ENCODE measurements at places on chromosomes 7 and 10.
A peak's percentile ranks its signal among the peaks of the same experiment; 100 is the strongest.

GRCh38 chr7:35681231-35682029, 13.5 kb downstream of the HERPUD2 start:
- DNase-seq, result no peak

DNA sequence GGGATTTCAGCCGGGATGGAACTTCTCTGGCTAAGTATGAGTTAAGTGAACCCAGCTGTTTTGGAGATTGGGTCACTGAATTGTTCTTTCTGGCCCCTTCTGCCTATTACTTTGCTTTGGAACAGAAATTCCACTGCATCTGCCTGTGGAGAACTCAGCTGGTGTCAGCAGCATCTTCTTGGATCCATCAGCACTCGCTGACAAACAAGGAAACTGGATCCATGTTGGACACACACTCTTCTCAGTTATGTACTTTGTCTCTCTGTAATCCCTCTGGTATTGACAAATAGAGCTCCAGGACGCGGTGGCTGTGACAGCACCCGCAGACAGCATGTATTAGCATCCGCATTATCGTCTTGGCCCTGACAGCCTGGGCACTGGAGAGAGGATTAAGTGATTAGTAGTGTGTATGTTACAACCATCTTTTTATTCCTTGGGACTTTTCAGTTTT, 73.0 kb upstream of the BMPER start:
- DNase-seq, result no peak

DNA sequence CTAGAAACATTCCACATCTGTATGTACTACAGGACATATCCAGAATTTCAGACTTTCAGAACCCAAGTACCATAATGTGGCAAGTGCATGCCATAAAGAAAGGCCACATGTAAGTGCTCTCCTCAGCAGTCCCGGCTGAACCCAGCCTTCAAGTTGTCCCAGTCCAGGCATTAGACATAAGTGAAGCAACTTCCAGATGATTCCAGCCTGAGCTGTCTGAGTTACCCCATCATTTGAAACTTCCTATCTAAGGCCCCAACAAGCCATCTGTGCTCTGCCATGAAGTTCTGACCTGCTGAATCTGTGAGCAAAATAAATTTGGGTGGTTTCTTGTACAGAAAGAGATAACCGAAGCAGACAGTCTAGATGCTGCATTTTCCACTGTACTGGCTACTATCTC, 218.8 kb downstream of the IPMK start:
- no peak for DNase-seq

- no peak for DNase-seq
Observed at GRCh38 chr7:23467806-23468525, 2.3 kb downstream of the IGF2BP3 start.

DNA sequence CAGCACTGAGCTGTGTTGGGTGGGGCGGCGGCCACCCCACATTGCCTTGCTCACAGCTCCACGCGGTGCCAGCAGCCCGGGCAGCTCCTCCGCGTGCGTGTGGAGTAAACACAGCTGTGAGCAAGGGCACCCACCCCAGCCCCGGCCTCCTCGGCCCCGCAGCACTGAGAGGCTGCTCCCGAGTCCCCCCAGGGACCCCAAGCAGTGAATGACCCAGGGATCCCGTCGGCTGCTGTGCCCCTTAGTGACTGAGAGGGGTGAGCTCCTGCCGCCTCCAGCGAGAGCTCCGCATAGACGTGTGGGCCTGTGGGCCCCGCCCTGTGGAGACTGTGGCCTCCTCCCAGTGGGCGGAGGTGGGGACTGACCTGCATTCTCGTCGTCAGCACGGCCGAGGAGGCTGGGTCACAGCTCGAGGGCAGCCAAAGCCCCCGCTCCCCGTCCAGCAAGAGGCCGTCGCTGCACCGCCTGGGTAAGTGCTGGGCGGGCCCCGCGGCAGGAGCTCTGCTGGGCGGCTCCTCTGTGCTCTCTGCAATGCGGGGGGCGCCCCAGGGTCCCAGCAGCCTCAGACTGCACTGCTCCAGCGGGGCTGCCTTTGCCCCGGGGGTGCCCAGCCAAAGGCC, 29.9 kb upstream of the UTF1 start:
- no peak for DNase-seq

DNA sequence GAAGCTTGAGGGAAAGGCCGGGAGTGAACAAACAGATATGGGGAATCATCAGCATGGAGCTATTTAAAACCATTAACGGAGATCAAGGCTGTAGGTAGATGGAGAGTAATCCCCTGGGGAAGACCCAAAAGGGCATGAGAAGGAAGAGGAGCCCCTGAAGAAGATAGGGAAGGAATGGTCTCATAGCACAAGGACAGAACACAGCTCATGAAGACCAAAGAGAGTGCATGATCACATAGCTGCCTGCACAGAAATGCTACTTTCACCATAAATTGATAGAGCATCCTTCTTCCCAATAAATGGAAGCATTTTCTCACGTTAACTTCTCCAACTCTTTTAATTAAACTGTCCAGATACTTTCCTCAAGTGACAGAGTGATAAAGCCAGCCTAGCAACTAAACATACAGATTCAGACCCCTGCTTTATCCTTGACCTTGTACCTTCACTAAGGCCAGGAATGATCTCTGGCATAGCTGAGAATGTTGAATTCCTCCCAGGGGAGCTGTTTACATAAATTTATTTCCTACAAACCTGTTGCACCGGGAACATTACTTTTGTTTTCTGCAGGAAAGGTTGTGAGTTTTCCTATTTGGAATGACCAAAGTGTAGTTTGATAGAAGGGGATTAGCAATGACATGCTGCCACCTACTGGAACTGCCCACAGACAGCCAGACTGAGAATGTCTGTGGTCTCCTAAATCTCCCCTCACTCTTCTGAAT, 110.8 kb upstream of the LRGUK start:
- DNase-seq, result no peak

- no peak for DNase-seq
Observed at GRCh38 chr10:102661658-102662028, 17.4 kb downstream of the TRIM8 start.

- DNase-seq, result no peak
Observed at GRCh38 chr10:73998623-73998928, 660 bp downstream of the VCL start.

- no peak for DNase-seq
Observed at GRCh38 chr10:46232084-46232483, 54.7 kb upstream of the ANTXRL start.

DNA sequence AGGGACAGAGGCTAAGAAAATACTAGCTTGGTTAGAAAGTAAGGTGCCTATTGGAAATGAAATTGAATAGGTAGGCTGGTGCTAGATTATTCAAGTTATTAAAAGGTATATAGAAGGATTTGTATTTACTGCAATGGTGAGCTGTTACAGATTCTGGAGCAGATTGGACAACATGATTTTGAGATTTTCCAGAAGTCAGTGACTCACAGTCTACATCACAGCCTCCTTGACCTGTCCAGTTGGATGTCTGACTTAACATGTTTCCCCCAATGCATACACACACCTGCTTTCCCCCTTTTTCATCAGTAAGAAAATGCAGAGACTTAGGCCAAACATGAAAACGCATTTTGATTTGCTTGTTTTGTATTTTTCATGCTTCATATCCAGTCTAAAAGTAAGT, 33.4 kb downstream of the STARD3NL start:
- DNase-seq, result no peak

DNA sequence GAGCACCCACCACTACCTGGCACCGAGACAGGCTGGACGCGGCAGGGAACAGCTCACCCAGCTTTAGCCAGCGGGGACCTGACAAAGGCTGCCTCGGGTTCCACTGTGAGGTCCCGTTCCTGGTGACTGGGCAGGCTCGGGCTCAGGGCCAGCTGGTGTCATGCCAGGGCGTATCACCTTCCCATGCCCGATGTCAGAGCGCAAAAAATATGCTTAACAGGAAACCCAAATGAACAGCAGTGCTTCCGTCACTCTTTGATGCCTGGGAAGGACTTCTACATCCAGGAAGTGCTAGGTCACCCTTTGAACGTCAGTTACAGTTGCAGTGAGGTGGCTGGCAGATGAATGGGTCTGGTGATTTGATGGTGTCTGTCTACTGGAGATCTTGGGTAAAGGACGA, 106.0 kb downstream of the ADARB2 start:
- DNase-seq, result no peak

GRCh38 chr10:44983895-44984278, 5.3 kb upstream of the DEPP1 start:
- DNase-seq, result no peak

DNA sequence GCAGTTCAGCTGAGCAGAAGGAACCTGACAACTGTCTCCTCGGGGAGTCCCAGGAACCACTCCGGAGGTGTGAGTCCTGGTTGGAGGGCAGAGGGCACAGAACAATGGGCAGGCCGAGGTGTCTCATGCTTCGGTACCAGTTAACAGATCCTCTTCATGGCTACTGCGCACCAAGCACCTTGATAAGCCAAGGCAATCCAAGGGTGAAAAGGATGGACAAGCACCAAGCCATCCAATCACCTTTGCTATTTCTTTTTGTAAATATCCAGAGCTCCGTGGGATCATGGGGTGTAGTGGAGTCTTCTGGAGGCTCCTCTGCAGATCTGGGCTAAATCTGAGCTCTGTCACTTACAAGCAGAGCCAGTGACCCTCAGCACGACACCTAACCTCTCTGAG, 233.5 kb downstream of the WDR11 start:
- no peak for DNase-seq

DNA sequence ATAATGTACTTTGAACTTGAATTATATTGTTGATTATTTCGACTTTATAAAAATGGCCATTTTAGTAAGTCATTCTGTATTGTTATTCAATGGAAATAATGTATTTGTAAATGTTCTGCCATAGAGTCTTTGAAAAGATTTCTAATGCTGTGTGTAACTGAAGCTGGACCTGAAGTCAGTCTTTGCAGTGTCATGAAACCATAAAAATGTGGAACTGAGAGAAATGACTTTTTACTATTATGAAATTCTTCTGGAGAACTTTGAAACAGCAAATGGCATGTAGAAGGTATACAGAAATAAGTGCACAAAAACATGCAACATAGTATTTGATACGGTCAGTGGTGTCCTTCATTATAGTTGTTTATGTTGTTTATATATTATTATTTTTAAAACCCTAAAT, 59.7 kb upstream of the ADRA2A start:
- DNase-seq, result no peak

GRCh38 chr10:19580691-19581090, 235.5 kb upstream of the PLXDC2 start:
- no peak for DNase-seq

GRCh38 chr7:75993689-75994387, 557 bp downstream of the TMEM120A start:
- no peak for DNase-seq

- no peak for DNase-seq
Observed at GRCh38 chr10:26391701-26392695, 46.1 kb upstream of the APBB1IP start.

DNA sequence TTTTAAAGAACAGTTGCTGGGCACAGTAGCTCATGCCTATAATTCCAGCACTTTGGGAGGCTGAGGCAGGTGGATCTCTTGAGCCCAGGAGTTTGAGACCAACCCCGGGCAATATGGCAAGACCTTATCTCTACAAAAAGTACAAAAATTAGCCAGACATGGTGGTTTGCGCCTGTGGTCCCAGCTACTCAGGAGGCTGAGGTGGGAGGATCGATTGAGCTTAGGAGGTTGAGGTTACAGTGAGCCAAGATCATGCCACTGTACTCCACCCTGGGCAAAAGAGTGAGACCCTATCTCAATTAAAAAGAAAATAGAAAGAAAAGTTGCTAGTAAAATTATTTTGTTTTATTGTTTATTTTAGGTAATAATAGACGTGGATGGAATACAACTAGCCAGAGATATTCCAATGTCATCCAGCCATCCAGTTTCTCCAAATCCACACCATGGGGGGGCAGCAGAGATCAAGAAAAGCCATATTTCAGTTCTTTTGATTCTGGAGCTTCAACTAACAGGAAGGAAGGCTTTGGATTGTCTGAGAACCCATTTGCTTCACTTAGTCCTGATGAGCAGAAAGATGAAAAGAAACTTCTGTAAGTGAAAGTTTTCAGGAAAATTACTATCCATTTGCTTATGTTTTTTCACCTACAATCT, 3.0 kb downstream of the NUP42 start:
- no peak for DNase-seq

GRCh38 chr7:26583094-26583648, 281.2 kb downstream of the SKAP2 start:
- no peak for DNase-seq

DNA sequence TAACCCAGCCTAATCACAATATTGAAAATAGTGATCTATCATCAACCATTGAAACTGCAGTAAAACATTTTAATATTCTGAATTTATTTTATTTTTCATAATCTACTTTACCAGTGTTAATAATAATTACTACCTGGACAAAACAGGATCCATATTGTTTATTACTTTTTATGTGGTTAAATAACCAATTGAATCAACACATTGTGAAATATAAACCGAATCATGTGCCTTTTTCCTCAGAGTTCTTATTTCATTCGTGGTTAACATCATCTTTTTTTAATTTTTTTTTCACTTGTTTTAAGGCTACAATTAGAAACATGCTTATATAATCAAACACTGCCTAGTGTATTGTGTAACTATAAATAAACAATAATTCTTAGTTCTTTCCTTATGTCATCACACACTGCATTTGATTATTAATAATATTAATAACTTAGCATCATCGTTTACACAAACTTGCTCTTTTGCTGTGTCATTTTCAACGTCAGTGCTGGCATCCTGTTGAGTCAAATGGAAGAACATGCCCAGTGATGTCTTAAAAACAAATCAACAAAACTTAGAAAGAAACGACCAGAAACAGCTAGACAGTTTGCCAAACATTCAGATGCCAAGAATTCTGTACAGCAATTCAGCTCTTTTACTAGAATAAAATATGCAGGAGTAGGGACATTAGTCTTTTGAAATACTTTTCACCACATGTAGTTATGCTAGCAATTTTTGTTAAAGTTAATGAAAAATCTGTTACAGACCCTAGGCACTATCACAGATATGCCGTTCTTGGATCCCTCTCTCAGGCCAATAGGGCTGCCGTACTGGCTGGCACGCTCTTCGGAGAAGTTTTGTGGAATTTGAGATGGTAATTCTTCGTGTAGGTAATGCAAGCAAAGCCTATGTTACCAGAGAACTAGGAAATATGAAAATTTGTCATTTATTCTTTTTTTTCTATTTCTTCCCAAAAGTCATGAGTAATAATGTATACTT, 330.4 kb upstream of the SEMA3A start:
- no peak for DNase-seq

GRCh38 chr7:130369110-130369711, 11.1 kb upstream of the CPA1 start:
- peak; percentile 79 for DNase-seq

GRCh38 chr7:121276313-121276712, 52.5 kb upstream of the WNT16 start:
- DNase-seq, result no peak

- DNase-seq, result no peak
Observed at GRCh38 chr7:143247372-143247771, 15.9 kb upstream of the GSTK1 start.

DNA sequence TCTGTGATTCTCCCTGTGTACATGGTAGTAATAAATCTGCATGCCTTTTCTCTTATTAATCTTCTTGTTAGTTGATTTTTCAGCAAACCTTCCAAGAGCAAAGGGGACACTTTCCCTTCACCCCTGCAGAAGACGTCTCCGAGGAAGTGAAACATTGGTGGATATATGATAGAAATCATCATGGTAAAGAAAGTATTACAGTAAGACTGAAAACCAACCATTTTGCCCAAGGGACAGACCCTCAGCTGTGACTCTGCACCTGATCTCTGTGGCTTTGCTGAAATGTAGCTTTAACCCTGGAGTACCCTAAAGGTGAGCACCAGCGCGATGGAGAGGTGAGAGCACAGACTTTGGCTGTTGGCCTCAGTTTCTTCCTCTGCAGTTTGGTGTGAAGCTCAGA, 32.8 kb upstream of the MYO3A start:
- no peak for DNase-seq

- DNase-seq, result no peak
Observed at GRCh38 chr7:87574630-87575029, 26.1 kb downstream of the ABCB1 start.

- no peak for DNase-seq
Observed at GRCh38 chr7:157358753-157359096, 21.9 kb downstream of the DNAJB6 start.
